ENCODE measurements at places on chromosomes 12 and 14.

- no peak for DNase-seq
These were observed 24.2 kb downstream of the CDK17 start for GRCh38 chr12:96375841-96376604.

GRCh38 chr12:131693149-131693548 is 17.7 kb upstream of the SFSWAP start:
- no peak for DNase-seq

GRCh38 chr14:37036669-37037341 is 135.6 kb downstream of the SLC25A21 start:
- DNase-seq: no peak

- DNase-seq: no peak
These were observed 49.5 kb downstream of the ADIPOR2 start for GRCh38 chr12:1740161-1740948.

DNA sequence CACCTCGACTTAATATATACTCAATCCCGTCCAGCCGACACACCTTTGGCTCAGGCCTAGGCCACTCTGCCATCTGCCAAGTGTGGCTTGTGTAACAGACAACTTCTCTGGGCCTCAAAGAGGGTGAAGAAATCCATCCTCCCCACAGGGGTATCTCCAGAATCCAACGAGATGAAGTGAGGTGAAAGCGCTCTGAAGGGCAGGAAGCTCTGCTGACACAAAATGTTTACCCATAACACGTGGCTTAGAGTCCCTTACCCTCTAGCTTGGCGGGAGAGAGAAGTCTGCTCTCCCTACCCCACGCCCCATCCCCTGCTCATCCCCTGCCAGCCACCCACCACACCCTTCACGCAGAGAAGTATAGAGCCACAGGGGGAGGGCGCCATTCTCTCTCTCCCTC is 13.0 kb downstream of the ZBTB39 start:
- DNase-seq: no peak

DNA sequence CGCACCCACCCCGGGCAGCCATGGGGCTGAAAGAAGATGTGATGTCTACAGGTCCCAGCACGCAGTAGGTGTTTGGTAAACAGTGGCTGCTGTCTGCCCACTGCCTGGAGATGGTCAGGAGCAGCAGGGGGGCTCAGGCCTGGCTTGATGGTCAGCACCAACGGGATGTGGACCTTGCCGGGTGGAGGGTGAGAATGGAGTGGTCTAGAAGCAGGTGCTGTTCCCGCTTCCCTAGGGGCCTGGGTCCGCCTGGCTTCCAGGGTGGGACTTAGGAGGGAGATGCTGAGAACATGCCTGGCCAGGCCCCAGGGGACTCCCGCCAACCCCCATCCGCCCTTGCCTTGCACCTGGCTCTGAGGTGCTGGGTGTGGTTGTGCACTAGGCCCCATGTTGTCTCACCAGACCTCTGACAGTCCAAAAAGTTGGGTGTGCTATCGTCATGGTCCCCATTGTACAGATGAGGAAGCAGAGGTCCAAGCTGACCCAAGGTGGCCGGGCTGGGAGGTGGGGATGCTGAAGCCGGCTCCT is 12.9 kb downstream of the FAM222A start:
- no peak for DNase-seq

- DNase-seq: no peak
These were observed 63.0 kb downstream of the FOS start for GRCh38 chr14:75341620-75342019.

GRCh38 chr12:121190523-121191031 is 19.4 kb upstream of the P2RX4 start:
- no peak for DNase-seq

GRCh38 chr12:113370923-113371682 is 12.7 kb downstream of the PLBD2 start:
- DNase-seq: no peak

GRCh38 chr12:94172031-94172430 is 23.7 kb downstream of the PLXNC1 start:
- DNase-seq: no peak

DNA sequence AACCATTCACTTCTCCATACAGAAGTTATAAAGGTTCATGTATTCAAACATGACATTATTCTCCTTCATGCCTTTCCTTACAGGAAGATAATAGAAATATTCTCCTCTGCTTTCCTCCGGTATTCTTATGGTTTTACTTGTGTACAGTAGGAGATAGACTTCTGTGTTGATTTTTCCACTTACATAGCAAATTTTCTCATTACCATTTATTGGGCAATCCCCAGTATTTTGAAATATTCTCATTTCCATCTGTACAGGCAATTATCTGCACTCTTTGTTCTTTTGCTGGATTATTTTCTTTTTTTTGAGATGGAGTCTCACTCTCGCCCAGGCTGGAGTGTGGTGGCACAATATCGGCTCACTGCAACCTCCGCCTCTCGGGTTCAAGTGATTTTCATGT is 11.0 kb downstream of the PXMP2 start:
- DNase-seq: no peak

GRCh38 chr14:72948481-72949138 is 22.3 kb downstream of the DCAF4 start:
- peak; percentile 56 for DNase-seq

GRCh38 chr14:37620856-37621255 is 25.4 kb downstream of the TTC6 start:
- DNase-seq: no peak

DNA sequence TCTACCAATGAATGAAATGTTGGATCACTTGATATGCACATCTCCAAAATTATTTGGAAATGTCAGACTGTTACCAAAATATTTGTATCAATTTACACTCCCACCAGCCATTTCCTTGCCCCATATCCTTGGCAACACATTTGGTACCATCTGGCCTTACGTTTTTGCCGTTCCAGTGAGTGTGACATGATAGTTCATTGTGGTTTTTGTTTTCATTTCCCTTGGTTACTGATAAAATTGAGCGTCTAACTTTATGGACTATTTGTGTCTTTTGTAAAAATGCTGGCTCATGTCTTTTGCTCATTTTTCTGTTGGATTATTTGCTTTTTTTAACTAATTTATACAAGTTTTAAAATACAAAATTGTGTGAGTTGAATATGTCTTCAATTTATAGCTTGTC is 11.0 kb downstream of the KLHDC1 start:
- no peak for DNase-seq

GRCh38 chr12:47808050-47808449 is 11.7 kb downstream of the HDAC7 start:
- peak; percentile 19 for DNase-seq

DNA sequence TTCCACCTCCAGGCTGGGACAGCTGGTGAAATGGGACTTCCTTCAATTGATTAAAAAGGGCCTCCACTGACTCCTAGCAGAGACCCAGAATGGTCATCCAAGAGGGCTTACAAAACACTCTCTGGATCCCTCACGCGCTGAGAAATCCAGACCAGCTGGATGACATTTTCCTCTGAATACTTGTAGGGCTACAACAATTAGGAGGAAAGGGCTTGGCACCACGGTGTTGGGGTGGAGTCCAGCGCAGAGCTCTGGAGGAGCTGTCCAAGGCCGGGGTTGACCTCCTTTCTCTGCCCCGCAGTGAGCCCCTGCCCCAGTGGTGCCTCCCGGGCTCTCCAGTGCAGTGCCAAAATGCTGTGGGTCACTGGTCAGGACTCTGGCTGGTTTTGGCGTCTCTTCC is 189.0 kb upstream of the CCND2 start:
- no peak for DNase-seq

GRCh38 chr12:26937443-26937862 is 328 bp downstream of the INTS13 start:
- no peak for DNase-seq

DNA sequence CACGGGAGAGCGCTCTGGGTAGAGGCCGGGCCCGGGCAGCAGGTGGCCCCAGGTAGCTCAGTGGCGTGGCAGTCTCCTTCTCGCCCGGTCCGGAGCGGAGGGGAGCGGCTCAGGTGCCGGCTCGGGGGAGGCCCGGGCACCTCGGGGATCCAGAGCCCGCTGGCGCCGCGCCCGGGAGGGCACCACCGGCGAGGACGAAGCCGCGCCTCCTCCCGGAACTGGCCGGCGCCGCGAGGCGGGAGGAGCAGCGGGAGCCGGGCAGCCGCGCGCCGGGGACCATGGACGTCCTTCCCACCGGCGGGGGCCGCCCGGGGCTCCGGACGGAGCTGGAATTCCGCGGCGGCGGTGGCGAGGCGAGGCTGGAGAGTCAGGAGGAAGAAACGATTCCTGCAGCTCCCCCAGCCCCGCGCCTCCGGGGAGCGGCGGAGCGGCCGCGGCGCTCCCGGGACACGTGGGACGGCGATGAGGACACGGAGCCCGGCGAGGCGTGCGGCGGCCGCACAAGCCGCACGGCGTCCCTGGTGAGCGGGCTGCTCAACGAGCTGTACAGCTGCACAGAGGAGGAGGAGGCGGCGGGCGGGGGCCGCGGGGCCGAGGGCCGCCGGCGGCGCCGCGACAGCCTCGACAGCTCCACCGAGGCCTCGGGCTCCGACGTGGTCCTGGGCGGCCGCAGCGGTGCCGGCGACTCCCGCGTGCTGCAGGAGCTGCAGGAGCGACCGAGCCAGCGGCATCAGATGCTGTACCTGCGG is 21.5 kb upstream of the GNS start:
- DNase-seq: no peak

- no peak for DNase-seq
These were observed 19.4 kb downstream of the TCTN2 start for GRCh38 chr12:123690191-123690840.

DNA sequence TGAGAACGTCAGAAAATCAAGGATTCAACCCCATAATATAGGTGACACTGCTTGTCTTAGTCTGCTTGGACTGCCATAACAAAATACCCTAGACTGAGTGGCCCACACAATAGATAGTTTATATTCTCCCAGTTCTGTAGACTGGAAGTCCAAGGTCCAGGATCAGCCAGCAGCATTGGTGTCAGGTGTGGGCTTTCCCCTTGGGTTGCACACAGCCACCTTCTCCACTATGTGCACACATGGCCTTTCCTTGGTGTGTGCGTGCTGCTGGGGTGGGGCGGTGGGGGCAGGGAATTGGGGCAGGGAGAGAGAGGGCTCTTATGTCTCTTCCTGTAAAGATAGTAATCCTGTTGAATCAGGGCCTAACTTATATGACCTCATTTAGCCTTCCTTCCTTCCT is 106.4 kb downstream of the SLC25A47 start:
- no peak for DNase-seq

GRCh38 chr14:24231263-24232120 is 675 bp downstream of the NEDD8 start:
- no peak for DNase-seq

DNA sequence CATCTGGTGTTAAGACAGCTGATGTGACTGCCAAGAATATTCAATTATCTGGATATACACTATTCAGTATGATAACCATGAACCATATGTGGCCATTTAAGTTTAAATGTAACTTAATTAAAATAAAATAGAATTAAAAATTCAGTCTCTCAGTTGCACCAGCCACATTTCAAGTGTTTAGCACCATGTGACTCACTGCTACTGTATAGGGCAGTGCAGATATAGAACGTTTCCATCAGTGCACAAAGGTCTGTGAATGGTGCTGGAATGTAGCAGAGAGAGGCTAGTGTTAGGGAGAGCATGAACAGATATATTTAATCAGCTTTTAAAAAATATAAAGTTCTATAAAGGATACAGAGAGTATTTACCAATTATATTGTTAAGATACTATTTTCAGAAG is 28.7 kb downstream of the ARID4A start:
- DNase-seq: no peak

DNA sequence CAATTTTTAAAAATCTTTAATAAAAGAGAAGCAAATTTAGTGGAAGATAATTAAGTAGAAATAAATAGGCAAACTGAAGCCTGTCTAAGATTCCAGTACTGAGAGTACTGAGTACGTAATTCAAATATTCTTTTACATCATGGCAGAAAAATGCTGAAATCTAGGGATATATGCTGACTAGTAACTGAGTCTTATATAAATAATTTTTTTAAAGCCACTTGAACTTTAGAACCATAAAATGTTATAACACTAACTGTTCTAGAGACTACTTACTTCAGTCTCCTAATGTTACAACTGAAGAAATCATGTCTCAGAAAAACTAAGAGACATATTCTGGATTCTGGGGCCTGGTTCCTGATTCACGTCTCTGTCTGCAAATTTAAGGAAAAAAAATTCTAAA is 230.6 kb upstream of the PLEKHG7 start:
- DNase-seq: no peak

DNA sequence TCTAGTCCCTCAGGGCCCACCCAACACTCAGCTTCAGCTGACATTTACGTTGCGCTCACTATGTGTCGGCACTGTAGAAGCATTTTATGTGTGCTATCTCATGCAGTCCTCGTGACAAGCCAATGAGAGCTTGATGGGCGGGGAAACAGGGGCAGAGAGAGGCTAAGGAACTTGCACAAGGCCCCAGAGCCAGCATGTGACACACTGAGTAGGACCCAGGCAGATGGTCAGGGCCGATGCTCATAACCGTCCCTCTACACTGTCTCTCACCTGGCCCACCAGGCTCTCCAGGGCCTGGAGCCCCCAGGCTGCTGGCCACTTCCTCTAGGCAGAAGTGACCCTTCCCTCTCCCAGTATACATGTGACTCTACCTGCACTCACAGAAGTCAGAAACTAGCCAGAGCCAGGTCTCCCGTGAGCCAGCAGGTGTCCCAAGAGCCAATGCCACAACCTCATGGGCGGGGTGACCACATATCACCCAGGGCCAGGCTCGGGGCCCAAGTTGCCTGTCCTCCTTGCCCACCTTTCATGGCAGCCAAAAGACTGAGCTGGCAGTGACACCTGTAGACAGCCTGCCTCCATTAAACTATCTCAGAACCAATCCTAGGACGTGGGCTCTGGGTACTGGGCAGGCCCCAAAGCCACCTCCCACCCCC is 38.3 kb downstream of the TTC7B start:
- no peak for DNase-seq
